ENCODE measurements at places on chromosomes 6 and 20.

DNA sequence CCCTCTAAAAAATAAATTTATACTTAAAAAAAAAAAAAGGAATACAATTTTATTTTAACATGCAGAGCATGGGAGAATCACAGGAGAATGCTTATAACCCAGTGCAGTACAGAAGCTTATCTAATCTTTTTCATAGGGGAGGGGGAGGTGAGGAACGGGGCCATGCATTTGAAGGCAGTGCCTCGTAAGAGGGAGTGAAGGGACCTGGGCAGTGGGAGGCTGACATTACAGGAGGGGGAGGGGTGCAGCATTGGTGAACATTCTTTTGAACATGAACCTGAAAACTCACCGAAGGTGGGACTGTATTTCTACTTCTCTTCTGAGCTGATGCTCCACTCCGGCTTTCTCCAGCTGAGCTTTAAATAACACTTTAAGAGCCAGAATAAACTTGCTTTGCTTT lies 9.3 kb downstream of the AURKA start:
- H3K27ac ChIP-seq, result no peak overlapping the region
- peaks cover 21% of the 10 kb centered on the region for H3K4me1 ChIP-seq
- peaks cover 72% of the 10 kb centered on the region for H3K36me3 ChIP-seq
- no peak for DNase-seq
- no peaks in the 10 kb centered on the region for H3K27me3 ChIP-seq

GRCh38 chr6:52124126-52125121 lies 37.0 kb upstream of the PKHD1 start:
- H3K36me3 ChIP-seq, result no peaks in the 10 kb centered on the region
- H3K27ac ChIP-seq, result no peak overlapping the region
- H3K4me1 ChIP-seq, result peaks cover 13% of the 10 kb centered on the region
- peaks cover 39% of the 10 kb centered on the region for H3K27me3 ChIP-seq

DNA sequence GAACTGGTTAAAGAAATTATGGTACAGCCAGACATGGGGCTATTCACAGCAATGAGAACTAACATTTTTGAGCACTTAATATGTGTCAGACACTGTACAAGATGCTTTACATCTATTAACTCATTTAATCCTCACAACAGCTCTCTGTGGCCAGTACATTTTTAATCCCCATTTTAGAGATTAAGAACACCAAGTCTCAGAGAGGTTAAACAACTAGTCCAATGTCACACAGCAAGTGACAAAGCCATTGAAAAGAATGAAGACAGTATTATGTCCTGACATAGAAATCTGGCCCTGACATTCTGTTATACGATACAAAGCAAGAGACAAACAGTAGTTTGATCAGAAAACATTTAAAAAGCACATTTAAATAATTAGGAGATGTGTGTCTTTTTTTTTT lies 3.8 kb upstream of the CSNK2A1 start:
- no peak for DNase-seq
- H3K27me3 ChIP-seq, result peaks cover 16% of the 10 kb centered on the region
- H3K4me1 ChIP-seq, result peaks cover 19% of the 10 kb centered on the region

DNA sequence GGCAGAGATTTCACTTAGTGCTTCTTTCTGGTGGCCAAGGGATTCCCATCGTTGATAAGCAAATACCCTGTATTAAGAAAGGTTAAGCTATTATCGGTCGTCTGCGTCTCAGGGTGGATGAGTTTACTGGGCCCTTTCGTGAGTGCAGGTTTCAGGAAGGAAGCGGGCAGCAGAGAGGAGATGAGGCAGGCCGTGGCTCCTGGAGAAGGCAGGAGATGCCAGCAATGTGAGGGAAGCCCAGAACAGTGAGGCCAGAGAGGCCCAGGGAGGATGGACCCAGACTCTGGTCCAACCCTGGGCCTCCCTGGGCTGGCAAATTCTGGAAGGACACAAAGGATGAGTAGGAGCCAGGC lies 11.2 kb downstream of the TFEB start:
- H3K27me3 ChIP-seq, result no peaks in the 10 kb centered on the region
- no peaks in the 10 kb centered on the region for H3K36me3 ChIP-seq
- no peak for DNase-seq
- H3K4me1 ChIP-seq, result peaks cover 27% of the 10 kb centered on the region

DNA sequence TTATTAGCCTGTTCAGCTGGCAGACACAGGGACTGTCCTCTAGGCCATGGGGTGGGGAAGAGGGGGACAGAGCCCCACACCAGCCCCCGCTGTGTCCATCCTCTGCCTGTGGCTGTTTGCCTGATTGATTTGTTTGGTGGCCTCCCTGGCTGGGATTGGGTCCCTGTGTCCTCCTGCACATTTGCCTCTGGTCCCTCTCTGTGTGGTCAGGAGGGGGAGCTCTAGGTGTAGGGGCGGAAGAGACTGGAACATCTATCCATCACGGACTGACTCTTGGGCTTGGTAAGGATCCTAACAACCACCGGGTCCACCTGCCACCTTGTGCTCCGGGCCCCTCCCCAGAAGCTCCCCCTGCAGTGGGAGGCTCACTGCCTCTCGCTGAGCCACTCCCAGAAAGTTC lies 38.4 kb upstream of the CCDC167 start:
- no peak overlapping the region for H3K27ac ChIP-seq
- no peak overlapping the region for H3K4me3 ChIP-seq
- H3K27me3 ChIP-seq, result no peaks in the 10 kb centered on the region
- no peaks in the 10 kb centered on the region for H3K36me3 ChIP-seq
- DNase-seq, result no peak
- peaks cover 22% of the 10 kb centered on the region for H3K4me1 ChIP-seq

GRCh38 chr20:57315083-57315975 lies 14.3 kb upstream of the SPO11 start:
- H3K36me3 ChIP-seq, result no peaks in the 10 kb centered on the region
- H3K27ac ChIP-seq, result no peak overlapping the region
- DNase-seq, result no peak
- H3K27me3 ChIP-seq, result peaks cover 2% of the 10 kb centered on the region

- no peak overlapping the region for H3K27ac ChIP-seq
- H3K4me1 ChIP-seq, result no peaks in the 10 kb centered on the region
- peaks cover 3% of the 10 kb centered on the region for H3K27me3 ChIP-seq
- H3K4me3 ChIP-seq, result no peak overlapping the region
Measured at GRCh38 chr6:12525276-12525675, 191.3 kb upstream of the PHACTR1 start.

GRCh38 chr6:14792118-14792955 lies 453.5 kb upstream of the JARID2 start:
- peaks cover 8% of the 10 kb centered on the region for H3K4me1 ChIP-seq
- H3K27me3 ChIP-seq, result peaks cover 3% of the 10 kb centered on the region
- H3K27ac ChIP-seq, result no peak overlapping the region

- no peak for DNase-seq
- H3K4me3 ChIP-seq, result no peak overlapping the region
- no peaks in the 10 kb centered on the region for H3K36me3 ChIP-seq
- H3K4me1 ChIP-seq, result no peaks in the 10 kb centered on the region
- H3K27ac ChIP-seq, result no peak overlapping the region
Measured at GRCh38 chr6:123676793-123677192, 40.0 kb upstream of the TRDN start.

DNA sequence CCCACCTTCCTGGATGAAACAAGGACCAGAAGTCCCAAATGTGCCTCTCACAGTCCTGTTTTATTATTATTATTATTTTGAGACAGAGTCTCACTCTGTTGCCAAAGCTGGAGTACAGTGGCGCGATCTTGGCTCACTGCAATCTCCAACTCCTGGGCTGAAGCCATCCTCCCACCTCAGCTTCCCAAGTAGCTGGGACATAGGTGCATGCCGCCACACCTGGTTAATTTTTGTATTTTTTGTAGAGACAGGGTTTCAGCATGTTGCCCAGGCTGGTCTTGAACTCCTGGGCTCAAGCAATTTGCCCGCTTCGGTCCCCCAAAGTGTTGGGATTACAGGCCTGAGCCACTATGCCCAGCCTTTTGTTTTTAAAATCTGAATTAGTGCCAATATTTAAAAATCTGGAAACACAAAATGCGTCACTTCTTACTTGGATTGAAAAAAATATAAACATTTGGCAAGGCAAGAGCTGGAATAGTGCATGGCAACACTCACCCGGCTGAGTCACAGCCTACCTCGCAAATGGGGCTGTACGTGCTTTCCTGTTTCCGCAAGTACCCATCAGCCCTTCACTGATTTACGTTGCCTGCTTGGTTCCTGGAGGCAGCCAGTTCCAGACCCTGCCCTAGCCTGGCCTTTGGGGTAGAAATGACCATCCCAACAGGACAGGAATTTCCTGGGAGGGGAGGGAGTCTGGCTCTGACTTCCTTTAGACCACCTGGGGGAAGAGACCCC lies 6.3 kb downstream of the SDCBP2 start:
- no peaks in the 10 kb centered on the region for H3K27me3 ChIP-seq
- H3K4me3 ChIP-seq, result no peak overlapping the region
- no peak for DNase-seq
- H3K27ac ChIP-seq, result peak overlapping the region; percentile 17
- no peaks in the 10 kb centered on the region for H3K36me3 ChIP-seq
- peaks cover 13% of the 10 kb centered on the region for H3K4me1 ChIP-seq

DNA sequence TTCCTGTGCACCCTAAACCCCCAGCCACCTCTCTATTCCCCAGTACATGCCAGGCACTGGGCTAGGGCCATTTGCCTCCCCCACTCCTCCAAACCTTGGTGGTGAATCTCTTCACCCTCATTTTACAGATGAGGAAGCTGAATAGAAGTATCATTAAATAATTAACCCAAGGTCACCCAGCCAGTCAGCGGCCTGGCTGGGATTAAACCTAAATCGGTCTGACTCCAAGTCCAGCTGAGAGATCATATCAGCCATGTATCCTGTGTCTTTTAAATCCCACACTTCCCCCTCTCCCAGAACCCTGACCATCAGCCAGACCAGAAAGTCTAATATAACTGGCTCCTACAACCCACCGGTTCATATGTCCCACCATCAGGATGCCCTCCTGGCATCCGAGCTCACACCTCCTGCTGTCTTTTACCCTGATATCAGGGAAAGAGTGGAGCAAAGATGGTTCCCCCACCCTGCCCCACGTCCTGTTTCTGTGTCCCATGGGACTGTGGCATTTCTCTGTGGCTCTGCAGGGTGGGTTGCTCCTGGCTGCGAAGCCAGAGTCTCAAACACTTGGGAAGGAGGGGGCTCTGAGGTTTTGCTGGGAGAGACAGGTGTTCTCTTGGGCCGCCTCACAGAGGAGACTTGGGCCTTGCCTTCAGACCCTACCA lies 145.3 kb downstream of the VEGFA start:
- no peaks in the 10 kb centered on the region for H3K27me3 ChIP-seq
- DNase-seq, result no peak
- H3K4me1 ChIP-seq, result no peaks in the 10 kb centered on the region

- no peak for DNase-seq
- H3K36me3 ChIP-seq, result no peaks in the 10 kb centered on the region
- no peak overlapping the region for H3K4me3 ChIP-seq
- H3K4me1 ChIP-seq, result no peaks in the 10 kb centered on the region
- H3K27me3 ChIP-seq, result peaks cover 10% of the 10 kb centered on the region
Measured at GRCh38 chr20:16641511-16642023, 68.3 kb upstream of the KIF16B start.

Measured in activated naive CD8-positive, alpha-beta T cell treated with anti-CD3 and anti-CD28 coated beads, Interleukin-2, amount 50 U/mL, for 24 hours (primary cell).